ENCODE measurements at places on chromosomes 3 and 15.

DNA sequence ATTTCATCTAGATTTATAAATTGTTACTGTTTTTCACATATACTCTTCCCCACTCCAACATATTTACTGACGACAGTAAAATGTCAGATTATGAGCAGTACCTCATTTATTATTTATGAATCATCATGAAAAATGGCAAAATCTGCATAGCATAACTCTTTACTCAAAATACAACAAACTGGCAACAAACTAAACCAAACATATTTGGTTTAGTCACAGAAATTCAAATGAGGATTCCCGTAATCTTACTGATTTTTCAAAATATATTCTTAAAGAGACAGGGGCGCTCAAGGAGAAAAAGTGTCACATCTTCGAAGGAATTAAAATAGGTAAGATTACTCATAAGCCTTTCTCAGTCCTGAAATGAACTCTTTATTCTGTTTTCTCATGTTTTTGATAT is 3.0 kb upstream of the GPR87 start:
- no peak for DNase-seq

GRCh38 chr3:25153561-25153960 is 274.5 kb upstream of the RARB start:
- DNase-seq, result no peak

DNA sequence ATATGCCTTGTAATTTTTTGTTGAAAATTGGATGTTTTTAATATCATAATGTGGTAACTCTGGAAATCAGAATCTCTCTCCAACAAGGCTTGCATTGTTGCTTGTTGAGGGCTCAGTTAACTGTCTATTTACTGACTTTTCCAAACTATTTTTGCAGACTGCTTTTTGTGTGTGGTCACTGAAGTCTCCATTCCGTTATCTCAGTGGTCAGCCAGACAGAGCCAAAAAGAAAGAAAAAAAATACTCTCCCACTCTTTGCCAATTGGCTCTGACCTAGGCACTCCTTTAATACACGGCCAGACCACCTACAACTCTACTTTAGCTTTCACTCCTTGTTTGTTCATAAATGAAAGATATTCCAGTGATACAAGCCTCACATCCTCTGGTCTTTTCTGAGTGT is 52.5 kb downstream of the IFT80 start:
- no peak for DNase-seq

- peak; percentile 24 for DNase-seq
Measured at GRCh38 chr15:60396100-60396499, 1.7 kb downstream of the ANXA2 start.

DNA sequence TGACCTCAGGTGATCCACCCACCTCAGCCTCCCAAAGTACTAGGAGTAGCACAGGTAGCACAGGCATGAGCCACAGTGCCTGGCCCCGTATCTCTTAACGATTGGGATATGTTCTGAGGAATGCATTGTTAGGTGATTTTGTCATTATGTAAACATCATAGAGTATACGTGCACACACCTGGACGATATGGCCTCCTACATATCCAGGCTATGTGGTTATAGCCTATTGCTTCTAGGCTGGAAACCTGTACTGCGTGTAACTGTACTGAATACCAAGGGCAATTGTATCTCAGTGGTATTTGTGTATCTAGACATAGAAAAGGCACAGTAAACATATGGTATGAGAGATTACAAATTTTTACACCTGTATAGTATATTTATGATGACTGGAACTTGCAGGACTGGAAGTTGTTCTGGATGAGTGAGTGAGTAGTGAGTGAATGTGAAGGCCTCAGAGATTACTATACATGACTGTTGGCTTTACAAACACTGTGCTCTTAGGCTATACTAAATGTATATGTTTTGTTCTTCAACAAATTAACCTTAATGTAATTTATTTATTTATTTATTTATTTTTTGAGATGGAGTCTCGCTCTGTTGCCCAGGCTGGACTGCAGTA is 120.7 kb downstream of the MBNL1 start:
- DNase-seq, result no peak

DNA sequence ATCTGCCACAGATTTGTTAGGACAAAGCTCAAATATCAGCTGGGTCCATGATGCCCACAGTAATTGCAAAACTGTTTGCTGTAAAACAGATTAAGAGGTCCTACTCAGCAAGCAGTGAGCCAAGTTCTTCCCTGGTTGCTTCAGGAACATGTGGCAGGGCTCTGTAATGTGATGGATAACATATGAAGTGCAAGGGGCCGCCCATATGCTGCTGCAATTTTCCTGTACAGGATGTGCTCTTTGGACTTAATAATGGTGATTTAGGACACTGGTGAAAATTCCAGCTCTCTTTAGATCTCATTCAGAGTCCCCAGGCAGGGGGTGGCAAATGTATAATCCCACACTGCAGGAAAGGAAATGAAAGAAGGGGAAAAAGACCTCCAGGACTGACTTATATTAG is 289.4 kb downstream of the LSAMP start:
- DNase-seq, result no peak

- no peak for DNase-seq
Measured at GRCh38 chr3:102736975-102737304, 302.1 kb downstream of the ZPLD1 start.

GRCh38 chr15:47304656-47305055 is 412.6 kb upstream of the SEMA6D start:
- DNase-seq, result no peak

DNA sequence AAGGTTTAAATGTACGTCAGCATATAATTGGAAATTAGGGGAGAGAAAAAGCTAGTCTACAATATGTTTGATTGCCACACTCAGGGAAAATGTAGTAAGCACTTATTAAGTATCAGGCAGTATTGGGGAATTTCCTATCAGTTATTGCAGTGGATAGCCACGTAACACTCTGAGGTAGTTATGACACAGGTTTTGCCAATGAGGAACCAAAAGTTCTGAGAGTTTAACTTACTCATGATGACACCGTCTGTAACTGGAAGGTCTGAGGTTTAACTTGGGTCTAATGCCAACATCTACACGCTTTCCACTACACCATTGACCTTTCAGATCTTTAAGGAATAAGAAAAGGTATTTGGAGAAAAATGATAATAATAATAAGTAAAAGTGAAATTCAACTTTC is 89.5 kb downstream of the ZMAT3 start:
- DNase-seq, result peak; percentile 2

DNA sequence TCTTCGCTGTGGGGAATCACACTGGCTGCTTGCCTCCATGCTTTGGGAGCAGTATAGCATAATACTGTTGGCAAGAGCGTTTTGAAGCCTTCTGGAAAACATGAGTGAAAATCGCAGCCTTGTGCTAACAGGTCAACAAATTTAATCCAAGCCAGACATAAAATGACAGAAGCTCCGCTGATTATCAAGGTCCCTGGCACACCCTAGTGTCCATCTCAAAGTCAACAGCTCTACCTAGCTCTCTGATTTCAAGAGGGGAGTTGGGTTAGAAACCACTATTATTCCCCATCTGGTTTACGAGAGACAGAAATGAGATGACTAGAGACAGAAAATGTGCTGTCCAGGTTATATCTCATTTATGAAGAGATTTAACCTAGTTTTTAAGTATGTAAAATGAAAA is 73.6 kb upstream of the MDFIC2 start:
- DNase-seq, result no peak

All from suppressor macrophage (primary cell).